ENCODE measurements at places on chromosomes 5 and 9. TPM values are rescaled to one million over a fixed set of nuclear protein-coding genes. Genes with fewer than 3 reads are reported as not detected.

- no peak for DNase-seq
These were observed 20.1 kb downstream of the IPO11 start for GRCh38 chr5:62432621-62433064.

GLRA1 gene
- not detected for total RNA-seq

SIT1 gene
- total RNA-seq: not detected

PCDHB11 gene
- total RNA-seq: 6.4 TPM

GRCh38 chr5:179230061-179230461 lies 115.2 kb downstream of the ADAMTS2 start:
- DNase-seq: no peak

DNA sequence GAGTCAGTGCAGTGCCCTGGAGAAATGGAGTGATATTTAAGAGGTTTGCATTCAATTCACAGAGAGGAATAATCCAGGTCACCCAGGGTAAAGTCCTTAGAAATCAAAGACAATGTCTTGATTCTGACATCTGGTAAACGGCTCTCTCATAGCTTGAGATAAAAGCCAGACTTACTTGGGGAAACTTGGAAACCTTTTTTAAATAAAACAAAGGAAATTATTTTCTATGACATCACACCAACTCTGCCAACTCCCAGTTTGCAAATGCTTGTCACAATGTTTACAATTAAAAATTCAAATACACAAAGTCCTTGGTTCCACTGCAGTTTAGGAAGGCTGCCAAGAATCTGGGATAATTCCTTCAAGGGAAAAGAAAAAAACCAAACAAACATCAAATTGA lies 255.1 kb upstream of the NREP start:
- no peak for DNase-seq

NIM1K gene
- 0.15 TPM for total RNA-seq

DNA sequence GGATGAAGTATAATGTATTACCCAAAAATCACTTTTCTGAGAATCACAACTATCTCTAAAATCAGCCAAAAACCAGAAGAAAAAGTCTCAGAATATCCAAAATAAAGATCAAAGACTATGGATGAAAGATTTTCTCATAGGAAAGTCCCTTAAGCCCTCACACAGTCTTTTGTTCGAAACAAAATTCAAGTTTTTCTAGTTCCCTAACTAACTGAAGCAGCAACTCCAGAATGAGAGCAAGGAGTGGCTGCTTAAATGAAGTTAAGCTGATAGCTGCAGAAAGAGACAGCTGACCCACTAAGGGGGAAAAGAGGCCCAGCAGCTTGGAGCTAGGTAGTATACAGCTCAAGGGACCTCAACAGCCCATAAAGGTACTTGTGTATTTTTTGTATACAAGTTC lies 8.4 kb downstream of the ZBTB5 start:
- DNase-seq: no peak

DNA sequence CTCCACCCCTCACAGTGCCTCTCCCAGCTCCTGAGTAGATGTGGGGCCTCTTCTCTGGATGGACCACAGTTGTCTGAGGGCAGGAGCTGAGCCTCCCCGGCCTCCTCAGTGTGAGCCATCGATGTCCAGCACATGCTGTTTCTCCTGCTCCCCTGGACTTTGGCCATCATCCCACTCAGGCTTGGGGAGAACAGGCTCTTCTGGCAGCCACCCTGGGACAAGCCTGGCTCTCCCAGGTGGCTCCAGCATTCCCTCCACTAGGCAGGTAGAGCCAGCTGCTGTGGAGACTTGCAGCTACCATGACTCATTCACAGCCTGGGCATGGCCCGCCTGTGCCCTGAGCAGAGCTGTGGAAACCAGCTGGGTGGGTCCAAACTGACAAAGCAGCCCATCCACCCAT lies 77.0 kb downstream of the CSNK1A1 start:
- DNase-seq: no peak

Data from endothelial cell (in vitro differentiated cells).